Neural progenitor cell (in vitro differentiated cells): ENCODE measurements at places on chromosomes 3 and 15. TPM values are rescaled to one million over a fixed set of nuclear protein-coding genes. Genes with fewer than 3 reads are reported as not detected.

DNA sequence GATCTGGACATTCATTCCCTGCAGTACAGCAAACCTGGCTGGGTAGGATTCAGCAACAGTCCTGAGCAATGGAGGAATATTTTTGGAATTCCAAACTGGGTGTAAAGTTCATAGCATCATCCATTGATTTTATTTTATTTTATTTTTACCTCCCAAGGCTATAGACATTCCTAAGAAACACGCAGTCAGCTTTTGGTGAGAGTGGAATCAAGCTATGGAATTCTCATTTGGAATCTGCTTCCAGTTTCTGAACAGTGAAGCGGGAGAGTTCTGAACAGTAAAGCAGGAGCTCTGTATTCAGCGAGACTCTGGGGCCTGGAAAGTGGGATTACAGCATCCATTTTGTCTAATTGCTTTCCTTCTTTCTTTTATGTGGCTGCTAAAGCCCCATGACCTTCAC is 1.4 kb upstream of the PDZRN3 start:
- no peaks in the 10 kb centered on the region for H3K36me3 ChIP-seq
- H3K4me1 ChIP-seq, result peaks cover 22% of the 10 kb centered on the region
- peak; percentile 9 for DNase-seq
- H3K27me3 ChIP-seq, result peaks cover 22% of the 10 kb centered on the region
- no peak overlapping the region for H3K4me3 ChIP-seq

SI gene
- total RNA-seq, result not detected in 2 replicates

DNA sequence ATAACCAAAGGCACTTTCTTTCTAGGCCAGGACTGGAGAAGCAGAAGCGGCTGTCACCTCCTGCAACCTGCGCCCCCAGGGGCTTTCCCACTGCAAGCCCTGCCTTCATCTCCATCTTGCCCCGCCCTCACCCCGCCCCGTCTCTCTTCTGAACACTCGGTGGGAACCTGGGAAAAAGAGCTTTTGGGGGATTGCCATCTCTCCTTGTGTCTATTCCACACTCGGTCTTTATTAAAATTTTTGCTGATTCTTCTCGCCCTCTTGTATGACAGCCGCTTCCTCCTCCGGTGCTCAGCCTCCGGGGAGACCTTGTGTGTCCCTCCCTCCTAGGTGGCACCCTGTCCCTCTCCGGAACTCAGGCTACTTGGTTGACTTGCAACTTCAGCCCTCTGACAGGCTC is 41.9 kb upstream of the SPESP1 start:
- H3K4me1 ChIP-seq, result no peaks in the 10 kb centered on the region
- H3K27ac ChIP-seq, result no peak overlapping the region
- no peak overlapping the region for H3K4me3 ChIP-seq
- DNase-seq, result peak; percentile 9

DNA sequence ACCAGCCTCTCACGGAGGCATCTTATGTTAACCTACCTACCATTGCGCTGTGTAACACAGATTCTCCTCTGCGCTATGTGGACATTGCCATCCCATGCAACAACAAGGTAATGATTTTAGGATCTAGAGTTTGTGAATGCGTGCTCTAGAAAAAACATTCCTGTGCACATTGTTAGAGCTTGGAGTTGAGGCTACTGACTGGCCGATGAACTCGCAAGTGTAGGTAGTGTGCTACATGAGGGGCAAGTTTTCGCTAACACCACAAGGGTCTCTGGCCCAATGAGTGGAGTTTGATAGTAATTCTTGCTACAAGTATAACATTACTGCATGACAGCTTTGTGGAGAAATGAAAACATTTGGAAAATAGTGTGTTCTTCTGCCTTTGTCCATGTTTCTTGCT is 4.4 kb downstream of the RPSA start:
- H3K36me3 ChIP-seq, result peaks cover 22% of the 10 kb centered on the region
- H3K27me3 ChIP-seq, result no peaks in the 10 kb centered on the region
- peak overlapping the region; percentile 59 for H3K27ac ChIP-seq

GRCh38 chr15:79572691-79573404 is 140.7 kb downstream of the MINAR1 start:
- no peaks in the 10 kb centered on the region for H3K36me3 ChIP-seq
- no peaks in the 10 kb centered on the region for H3K27me3 ChIP-seq

DNA sequence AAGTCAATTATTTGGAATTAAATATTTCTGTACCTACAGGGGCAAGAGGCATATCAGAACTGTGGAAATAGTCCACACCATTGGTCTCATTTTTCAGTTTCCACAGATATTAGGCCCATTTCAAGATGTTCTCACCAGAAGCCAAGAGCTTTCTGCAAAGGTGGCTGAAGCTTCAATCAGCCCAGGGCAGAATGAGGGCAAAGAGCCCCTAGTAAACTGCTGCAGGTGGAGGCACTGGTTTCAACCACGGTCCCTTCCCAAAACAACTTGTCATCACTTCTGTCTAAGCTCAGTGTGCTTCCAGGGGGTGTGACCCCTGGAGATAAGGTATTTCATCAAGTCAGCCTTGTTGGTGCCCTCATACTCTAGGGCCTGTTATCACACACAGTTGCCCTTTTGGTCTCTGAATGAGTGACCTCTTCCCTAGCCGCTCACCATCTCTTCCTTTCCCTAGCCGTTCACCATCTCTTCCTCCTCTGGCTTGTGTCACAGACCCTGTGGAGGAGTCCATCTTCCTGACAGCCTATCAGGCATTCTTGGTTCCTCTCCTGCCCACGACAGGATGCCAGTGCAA is 21.2 kb downstream of the IL17RD start:
- no peaks in the 10 kb centered on the region for H3K36me3 ChIP-seq
- peaks cover 14% of the 10 kb centered on the region for H3K27me3 ChIP-seq
- no peak overlapping the region for H3K4me3 ChIP-seq
- no peak for DNase-seq
- no peak overlapping the region for H3K27ac ChIP-seq

DNA sequence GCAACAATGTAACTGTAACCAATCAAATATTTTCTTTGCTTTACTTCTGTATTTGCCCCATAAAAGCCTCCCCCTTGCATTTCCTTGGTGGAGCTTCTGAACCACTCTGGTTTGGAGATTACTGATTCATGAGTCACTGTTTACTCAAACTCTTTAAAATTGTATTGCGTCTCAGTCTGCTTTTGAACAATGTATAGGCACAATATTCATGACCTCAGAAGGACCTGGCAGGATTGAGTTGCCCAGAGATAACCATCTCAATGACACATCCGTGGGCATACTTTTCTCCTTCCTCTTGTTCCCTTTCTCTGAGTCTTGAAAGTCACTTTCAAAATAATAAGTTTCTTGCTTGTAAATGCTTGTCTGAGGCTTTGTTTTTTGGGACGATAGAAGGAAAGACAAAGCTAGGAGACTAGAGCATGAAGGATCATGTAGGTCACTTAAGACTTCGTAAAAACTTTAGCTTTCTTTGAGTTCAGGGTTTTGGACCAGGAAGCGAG is 57.1 kb upstream of the POU1F1 start:
- no peak overlapping the region for H3K4me3 ChIP-seq
- no peaks in the 10 kb centered on the region for H3K27me3 ChIP-seq
- DNase-seq, result no peak
- no peaks in the 10 kb centered on the region for H3K4me1 ChIP-seq
- H3K36me3 ChIP-seq, result no peaks in the 10 kb centered on the region

GRCh38 chr15:47857776-47858167 is 140.5 kb downstream of the SEMA6D start:
- H3K36me3 ChIP-seq, result no peaks in the 10 kb centered on the region
- DNase-seq, result no peak
- H3K27ac ChIP-seq, result no peak overlapping the region
- H3K4me1 ChIP-seq, result peaks cover 35% of the 10 kb centered on the region
- H3K4me3 ChIP-seq, result no peak overlapping the region

- no peaks in the 10 kb centered on the region for H3K4me1 ChIP-seq
- H3K27me3 ChIP-seq, result no peaks in the 10 kb centered on the region
- no peaks in the 10 kb centered on the region for H3K36me3 ChIP-seq
- no peak overlapping the region for H3K4me3 ChIP-seq
- no peak for DNase-seq
- no peak overlapping the region for H3K27ac ChIP-seq
Observed at GRCh38 chr3:69119681-69120080, 2.7 kb downstream of the LMOD3 start.

DNA sequence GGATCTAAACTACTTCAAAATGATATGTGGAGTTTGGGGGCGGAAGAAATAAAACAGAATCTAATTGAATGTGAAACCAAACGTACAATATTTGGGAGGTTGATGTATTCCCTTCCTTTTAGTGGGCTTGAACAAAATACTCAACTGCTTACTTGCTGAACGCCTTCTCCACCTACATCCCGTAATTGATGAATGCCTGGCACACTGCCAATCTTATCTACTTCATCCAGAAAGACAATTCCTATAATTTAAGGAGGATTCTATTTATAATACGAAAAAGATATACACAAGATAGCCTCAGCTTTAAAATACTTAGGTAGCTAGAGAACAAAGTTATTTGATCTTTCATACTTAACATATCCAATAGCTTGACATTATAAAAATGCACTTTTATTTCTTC is 23.1 kb upstream of the PDCD7 start:
- DNase-seq, result no peak
- peaks cover 31% of the 10 kb centered on the region for H3K36me3 ChIP-seq
- H3K4me3 ChIP-seq, result no peak overlapping the region
- no peak overlapping the region for H3K27ac ChIP-seq
- no peaks in the 10 kb centered on the region for H3K27me3 ChIP-seq

SRGAP3 gene
- 35.7 and 59.3 TPM in 2 replicates for total RNA-seq

UBA3 gene
- 102 and 144 TPM in 2 replicates for total RNA-seq

- H3K27ac ChIP-seq, result no peak overlapping the region
- no peaks in the 10 kb centered on the region for H3K36me3 ChIP-seq
- H3K4me1 ChIP-seq, result no peaks in the 10 kb centered on the region
- no peak overlapping the region for H3K4me3 ChIP-seq
Observed at GRCh38 chr3:109257269-109257668, 59.0 kb downstream of the DPPA2 start.

- no peaks in the 10 kb centered on the region for H3K36me3 ChIP-seq
- no peak overlapping the region for H3K4me3 ChIP-seq
- peaks cover 32% of the 10 kb centered on the region for H3K4me1 ChIP-seq
- no peak for DNase-seq
- H3K27ac ChIP-seq, result no peak overlapping the region
Observed at GRCh38 chr3:116667324-116667723, 42.3 kb upstream of the TUSC7 start.

DNA sequence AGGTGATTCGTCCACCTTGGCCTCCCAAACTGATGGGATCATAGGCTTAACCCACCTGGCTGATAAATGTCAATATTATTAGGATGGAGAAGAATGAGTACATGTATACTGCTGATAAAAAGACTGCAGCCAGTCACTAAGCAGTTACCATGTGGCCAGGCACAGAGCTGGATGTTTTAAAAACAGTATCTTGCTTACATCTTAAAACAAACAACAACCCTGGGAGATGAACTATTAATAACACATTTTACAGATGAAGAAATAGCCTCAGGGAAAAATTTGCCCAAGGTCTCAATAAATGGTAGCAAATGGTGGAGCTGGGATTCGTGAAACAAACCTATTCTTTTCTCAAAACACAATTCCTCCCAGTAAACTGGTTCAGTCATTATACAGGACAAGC is 18.1 kb downstream of the IL17RD start:
- no peak overlapping the region for H3K4me3 ChIP-seq
- H3K27me3 ChIP-seq, result peaks cover 8% of the 10 kb centered on the region
- H3K36me3 ChIP-seq, result no peaks in the 10 kb centered on the region
